Kasumi-1 (cell line): ENCODE measurements at places on chromosomes 4 and X.
A peak's percentile ranks its signal among the peaks of the same experiment; 100 is the strongest.

GRCh38 chr4:14428125-14428524 lies 574.2 kb upstream of the CPEB2 start:
- DNase-seq: no peak

GRCh38 chr4:170428929-170429328 lies 339.2 kb upstream of the AADAT start:
- no peak for DNase-seq

GRCh38 chrX:65900850-65901844 lies 138.7 kb downstream of the VSIG4 start:
- no peak for DNase-seq

DNA sequence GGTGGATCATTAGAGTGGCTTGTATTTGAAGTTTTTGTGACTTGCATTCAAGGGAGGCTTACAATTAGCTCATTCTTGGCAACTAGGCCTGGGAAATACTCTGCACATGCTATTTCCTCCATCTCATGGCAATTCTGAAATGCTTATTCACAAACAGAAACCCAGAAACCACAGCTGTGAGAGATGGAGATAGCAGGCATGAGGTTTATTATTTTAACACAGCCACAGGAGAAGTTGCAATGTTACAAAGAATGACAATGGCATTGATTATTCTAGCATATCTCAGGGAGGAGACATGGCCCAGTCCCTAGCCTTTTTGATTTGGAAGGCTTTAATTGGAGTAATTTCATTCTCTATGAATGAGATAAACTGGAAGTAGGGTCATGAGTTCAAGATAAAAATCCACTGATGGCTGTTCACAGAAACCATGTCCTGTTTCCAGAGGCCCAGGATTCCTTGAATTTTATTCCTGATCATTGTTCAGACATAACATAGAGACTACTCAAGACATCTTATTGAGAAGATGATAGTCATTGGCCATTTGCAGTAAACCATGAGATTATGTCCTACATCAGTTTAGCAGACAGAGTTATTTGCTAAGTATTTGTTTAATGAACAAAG lies 123.9 kb downstream of the MID1 start:
- DNase-seq: no peak

GRCh38 chr4:88320780-88321373 lies 36.5 kb upstream of the PPM1K start:
- peak; percentile 62 for DNase-seq

GRCh38 chr4:8912506-8912905 lies 40.9 kb upstream of the HMX1 start:
- DNase-seq: no peak

DNA sequence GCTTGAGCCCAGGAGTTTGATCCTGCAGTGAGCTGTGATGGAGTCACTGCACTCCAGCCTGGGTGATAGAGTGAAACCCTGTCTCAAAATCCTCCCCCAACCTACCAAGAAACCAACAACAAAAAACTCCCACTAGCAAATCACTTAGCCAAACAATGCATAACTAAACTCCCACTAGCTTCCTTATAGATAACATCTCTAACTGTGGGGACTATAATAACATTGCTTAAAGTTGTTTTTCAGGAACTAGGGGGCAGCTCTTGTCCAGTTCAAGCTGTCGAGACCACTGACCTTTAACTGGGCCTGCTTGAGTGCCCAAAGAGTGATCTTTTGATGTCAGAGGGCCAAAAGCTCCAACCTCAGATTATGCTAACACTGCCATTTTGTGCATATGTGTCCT lies 81.7 kb downstream of the FREM3 start:
- no peak for DNase-seq

- no peak for DNase-seq
These were observed 1.8 kb downstream of the FGFR3 start for GRCh38 chr4:1794809-1795298.

- no peak for DNase-seq
These were observed 116.2 kb upstream of the SLC4A4 start for GRCh38 chr4:71222661-71223060.

GRCh38 chr4:78768452-78769180 lies 7.5 kb upstream of the BMP2K start:
- DNase-seq: no peak

- DNase-seq: no peak
These were observed 543.3 kb downstream of the GRID2 start for GRCh38 chr4:92847026-92847425.

- DNase-seq: no peak
These were observed 122.9 kb downstream of the GPAT3 start for GRCh38 chr4:83658806-83659205.

DNA sequence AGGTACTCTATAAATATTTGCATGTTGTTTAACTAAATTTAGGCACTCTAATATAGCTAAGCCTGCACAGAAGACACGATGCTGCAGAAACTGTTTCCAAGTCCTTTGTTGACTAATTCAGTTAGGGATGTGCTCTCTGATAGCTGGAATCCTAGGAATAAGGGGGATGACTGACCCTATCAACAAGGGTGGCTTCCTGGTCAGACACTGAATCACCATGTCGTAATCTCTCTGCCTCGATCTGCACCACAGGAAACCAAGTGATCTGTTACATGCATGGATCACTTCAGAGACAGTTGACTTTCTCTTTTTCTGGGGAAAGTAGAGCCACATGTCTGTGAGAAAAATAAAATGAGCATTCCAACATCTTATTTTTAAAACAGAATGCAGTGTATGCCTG lies 169.1 kb downstream of the GUCY2F start:
- DNase-seq: no peak

GRCh38 chr4:155474758-155475157 lies 98.0 kb upstream of the MAP9 start:
- no peak for DNase-seq

DNA sequence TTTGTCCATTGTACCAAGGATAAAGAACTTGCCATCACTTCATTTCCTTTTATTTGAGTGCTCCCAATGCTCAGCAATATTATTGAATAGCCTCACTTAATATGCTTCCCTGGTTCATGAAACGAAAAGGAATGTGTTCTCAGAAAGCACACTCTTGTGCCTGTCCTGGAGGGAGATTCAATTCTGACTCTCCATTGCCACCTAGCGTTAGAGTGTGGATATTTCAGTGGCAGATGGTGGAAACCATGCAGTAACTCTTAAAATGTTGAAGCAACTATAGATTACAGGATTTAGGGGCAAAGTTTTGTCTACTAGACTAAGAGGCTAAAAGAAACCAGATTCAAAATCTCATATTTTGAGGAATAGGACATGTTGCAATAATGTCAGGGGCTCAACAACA lies 36.0 kb downstream of the GAB3 start:
- peak; percentile 60 for DNase-seq

DNA sequence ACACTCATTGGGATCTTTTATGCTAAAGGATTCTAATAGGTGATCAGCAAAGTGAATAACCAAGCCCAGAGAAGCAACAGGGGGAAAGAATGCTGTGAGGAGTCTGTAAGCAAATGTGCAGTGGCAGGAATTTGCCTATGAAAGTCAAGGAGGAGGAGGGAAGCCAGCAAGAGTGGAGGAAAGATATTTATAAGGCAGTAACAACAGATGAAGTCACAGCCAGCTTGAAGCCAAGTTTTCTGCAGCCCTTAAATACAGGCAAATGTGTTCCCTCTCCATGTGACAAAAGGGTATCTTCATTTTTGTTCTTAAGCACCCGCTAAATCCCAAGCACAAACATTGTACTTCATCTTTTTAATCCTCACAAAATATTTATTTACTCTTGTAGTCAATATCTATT lies 275.0 kb upstream of the CLNK start:
- DNase-seq: no peak

GRCh38 chr4:118867311-118868067 lies 21.2 kb upstream of the SYNPO2 start:
- no peak for DNase-seq

GRCh38 chr4:122450847-122451246 lies 5.7 kb downstream of the IL2 start:
- DNase-seq: peak; percentile 31
